Activated naive CD4-positive, alpha-beta T cell (primary cell): ENCODE measurements at places on chromosomes 7 and 10.

- DNase-seq = no peak
These were observed 7.6 kb downstream of the PSMA2 start for GRCh38 chr7:42924223-42924838.

DNA sequence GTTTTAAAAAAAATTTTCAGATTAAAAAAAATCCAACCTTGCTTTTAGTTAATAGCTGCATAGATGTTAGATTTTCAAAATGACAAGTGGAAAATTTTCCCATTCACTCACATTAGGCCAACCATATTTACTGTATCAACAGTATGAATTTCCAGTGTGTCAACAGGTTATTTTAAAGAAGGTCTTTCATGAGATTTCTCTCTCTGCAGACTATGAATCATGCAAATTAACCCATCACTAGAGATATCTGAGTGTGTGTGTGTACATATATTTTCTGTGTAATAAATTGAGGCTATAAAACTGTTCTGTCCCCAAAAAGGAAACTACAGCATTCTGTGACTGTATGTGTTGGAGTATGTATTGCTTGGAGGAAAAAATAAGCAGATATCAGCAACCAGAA, 305.6 kb downstream of the ARL4A start:
- no peak for DNase-seq

- DNase-seq = no peak
These were observed 39.5 kb downstream of the KLF6 start for GRCh38 chr10:3745521-3745920.

DNA sequence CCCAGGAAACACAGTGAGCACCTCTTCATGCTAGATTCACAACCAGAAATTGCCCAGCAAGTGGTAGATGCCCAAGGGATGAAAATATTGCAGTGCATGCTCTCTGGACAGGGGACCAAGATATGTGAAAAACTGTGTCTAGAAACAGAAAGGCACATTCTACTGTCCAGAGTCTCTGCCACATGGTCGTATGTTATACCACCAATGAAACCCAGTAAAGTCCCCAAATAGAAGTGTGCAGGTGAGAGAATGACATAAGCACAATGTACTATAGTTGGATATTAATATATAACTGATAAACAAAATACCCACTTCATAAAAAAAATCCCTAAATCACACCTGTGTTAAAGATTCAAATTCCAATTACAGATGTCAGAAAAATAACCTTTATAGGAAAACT, 43.8 kb downstream of the RASGEF1A start:
- no peak for DNase-seq

DNA sequence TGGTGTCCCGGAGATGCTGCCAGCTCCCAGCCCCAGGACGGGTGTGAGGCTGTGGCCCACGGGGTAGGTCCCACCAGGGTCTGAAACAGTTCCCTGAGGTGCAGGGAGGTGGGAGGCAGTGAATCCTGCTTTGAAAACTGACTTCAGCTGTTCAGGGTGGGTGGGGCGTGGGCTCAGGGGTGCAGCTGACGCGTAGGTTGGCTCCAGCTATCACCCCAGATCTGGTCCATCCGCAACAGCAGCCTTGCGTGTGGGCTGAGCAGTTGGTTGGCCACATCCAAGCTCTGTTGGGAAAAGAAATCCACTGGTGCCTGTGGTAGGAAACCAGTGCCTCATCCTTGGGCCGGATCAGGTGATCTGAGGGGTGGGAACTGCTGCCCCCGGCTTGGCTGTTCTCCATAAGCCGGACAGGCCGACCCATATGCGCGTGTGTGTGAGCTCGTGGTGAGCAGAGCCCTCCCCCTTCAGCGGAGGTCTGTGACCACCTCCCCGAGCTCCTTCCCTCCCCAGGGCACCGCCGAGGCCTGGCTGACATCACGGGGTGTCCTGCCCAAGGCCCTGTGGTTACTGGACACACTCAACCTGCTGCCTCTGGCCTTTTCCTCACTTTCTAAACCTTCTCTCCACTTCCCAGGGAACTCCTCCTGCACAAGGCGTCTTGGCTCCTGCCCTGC, 15.4 kb upstream of the FAM20C start:
- DNase-seq = no peak
